ENCODE measurements at places on chromosomes 5 and 9.
A peak's percentile ranks its signal among the peaks of the same experiment; 100 is the strongest.

- no peak for DNase-seq
Observed at GRCh38 chr5:171537923-171538537, 118.6 kb downstream of the FGF18 start.

GRCh38 chr9:36888551-36888950 is 145.5 kb downstream of the PAX5 start:
- DNase-seq = no peak

DNA sequence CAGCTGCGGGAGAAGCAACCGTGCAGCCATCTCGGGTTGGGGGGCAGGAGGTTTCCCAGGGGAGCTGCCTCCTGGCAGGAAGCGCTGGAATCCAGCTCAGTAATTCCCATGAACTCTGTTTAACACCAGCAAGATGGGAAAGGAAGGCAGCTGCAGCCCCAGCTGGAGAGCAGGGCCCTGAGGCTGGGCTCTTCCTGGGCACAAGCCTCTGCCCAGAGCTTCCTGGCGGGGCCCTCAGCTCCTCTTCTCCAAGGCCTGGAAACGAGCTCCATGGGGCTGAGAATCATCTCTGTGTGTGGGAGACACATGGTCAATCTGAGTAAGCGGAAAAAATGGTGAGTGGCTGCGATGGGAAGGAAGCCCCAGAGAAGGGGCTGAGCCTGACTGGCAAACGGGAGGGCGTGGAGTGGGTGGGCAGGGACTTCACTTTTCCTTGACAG is 6.3 kb downstream of the MRPL36 start:
- peak; percentile 53 for DNase-seq

- no peak for DNase-seq
Observed at GRCh38 chr5:147786142-147786541, 3.6 kb upstream of the JAKMIP2 start.

DNA sequence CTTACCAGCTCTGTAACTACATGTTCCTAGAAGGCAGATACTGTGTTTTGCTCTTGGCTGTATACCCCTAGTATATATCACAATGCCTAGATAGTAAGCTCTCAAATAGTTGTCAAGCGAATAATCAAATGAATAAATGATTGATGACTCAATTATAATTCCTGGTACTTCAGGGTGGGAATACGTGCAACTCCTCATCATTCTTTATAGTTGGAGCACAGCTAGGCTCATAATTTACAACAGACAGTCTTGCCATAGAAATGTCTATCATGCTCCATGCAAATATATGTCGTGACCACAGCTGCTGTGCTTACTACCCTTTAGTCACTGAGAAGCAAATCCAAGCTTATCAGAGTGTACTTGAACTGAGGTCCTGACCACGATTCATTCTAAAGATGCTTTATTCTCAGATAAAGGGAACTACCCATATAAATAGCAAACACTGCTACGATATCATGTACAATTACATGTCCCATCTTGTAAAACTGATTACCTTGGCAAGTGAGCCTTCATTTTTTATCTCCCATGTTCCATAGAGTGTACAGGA is 52.1 kb downstream of the STRBP start:
- no peak for DNase-seq

- no peak for DNase-seq
Observed at GRCh38 chr9:116656501-116656971, 30.6 kb upstream of the TRIM32 start.

DNA sequence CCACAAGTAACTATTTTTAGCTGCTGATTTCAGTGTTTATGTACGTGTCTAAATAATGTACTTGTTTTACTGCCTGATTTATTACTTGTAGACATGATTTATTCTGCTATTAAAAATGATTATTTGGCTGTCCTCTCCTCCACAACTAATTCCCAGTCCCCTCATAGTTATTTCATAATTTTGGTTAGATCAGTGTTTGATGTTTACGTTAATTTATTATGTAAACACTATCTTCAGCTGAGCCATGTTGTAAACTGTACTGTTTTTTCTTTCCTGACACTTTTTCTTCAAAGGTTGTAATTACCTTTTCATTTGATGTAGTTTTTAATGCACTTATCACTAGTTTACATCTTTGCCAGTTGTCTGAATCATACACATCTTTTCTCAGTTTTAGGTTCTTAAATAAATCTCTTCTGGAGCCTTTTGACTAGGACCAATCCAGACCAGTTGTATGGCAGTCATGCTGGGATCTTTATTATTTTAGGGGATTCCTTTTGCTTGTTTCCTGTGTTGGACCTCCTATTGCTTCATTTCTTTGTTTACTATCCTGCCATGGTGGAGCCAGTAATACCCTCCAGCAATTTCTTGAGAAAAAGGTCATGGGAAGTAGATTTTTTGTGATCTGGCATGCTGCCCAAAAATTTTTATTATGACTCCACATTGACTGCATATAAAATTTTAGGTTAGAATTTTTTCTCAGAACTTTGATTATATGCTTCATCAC is 16.1 kb downstream of the AP3S1 start:
- no peak for DNase-seq

- no peak for DNase-seq
Observed at GRCh38 chr5:159936686-159937329, 20.5 kb downstream of the ADRA1B start.

DNA sequence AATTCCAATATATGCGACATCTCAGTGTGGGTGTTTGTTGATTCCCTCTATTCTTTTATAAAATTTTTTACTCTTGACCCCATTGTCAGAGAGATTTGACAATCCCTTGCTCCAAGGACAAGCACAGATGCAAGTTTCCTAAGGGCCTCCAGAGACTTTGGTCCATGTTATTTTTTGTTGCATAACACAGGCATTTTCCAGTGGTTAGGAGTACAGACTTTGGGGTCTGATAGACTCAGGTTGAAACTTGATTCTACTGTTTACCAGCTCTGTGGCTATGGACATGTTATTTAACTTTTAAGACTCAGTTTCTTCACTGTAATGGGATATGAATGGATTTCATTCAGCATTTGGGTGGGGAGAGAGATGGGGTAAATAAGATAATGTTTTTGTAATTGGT is 361.3 kb downstream of the ENC1 start:
- no peak for DNase-seq

DNA sequence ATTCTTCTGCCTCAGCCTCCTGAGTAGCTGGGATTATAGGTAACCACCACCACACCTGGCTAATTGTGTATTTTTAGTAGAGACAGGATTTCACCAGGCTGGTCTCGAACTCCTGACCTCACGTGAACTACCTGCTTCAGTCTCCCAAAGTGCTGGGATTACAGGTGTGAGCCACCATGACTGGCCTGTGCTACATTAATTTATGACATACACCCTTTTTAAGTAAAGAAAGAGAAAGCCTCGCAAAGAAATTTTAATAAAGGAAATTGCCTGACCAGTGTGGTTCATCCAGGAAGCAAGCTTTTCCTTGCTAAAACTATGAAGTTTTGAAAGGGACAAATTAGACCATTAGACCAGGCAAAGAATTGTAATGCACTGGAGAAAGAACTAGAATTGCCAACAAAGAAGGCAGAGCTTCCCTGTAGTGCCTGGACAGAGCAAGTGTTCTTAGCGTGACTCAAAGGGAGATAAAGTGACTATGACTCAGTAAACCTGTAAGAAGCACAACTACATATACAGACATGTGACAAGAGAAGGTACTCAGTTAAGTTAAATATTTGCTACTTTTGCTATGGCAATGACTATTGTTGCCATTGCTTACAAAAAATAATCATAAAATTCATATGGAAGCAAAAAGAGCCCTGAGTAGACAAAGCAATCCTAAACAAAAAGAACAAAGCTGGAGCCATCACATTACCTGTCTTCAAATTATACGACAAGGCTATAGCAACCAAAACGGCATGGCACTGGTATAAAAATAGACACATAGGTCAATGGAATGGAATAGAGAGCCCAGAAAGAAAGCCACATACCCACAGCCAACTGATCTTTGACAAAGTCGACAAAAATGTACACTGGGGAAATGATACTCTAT is 54.6 kb downstream of the FYB1 start:
- no peak for DNase-seq

GRCh38 chr5:150734579-150735384 is 24.0 kb downstream of the DCTN4 start:
- DNase-seq = no peak

- no peak for DNase-seq
Observed at GRCh38 chr9:6965566-6965965, 207.8 kb downstream of the KDM4C start.

GRCh38 chr9:21965401-21965951 is 28.7 kb downstream of the CDKN2A start:
- peak; percentile 89 for DNase-seq

DNA sequence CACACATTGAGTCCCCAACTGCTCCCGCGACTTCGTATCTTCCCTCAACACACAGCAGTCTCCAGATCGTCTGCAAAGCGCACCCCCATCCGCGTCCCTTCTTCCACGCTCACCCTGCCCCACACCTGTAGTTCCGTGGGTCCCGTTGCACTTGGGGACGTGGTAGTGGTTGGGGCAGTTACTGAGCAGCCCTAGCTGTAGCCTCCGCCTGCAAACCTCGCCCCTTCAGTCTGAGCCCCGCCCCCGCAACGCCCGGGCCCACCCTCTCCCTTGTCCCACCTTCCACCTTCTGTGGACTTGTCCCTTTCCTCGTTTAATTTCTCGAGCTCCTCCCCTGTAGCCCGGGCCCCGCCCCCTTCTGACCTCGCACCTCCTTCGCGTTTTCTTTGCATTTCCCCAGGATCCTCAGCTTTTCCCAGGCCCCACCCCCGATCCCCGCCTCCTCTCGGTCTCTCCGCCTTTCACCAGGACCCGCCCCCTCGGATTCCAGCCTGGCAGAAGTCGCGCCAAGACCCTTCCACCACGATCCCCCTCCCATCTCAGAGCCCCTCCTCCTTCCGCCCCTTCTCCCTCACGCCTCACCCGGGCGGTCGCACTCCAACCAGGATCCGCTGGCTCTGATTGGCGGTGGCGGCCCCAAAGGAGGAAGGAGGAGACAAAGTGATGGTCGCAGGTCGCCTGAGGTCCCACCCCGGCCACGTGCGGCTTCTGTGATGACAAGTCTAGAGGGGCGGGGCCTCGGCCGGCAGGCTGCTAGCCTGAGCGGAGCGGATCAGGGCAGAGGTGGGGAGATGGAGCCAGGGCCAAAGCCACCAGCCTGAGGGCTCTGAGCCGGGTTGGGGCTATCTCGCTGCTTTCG is at the start of gene ATOSB:
Gene ATOSB, minus strand, starts transcription at position 183 of the 859 bp plus-strand sequence. CDS start 7,588 bp downstream, outside the sequence.
- DNase-seq = peak; percentile 95

GRCh38 chr5:100762108-100762507 is 141.0 kb downstream of the ST8SIA4 start:
- DNase-seq = no peak

DNA sequence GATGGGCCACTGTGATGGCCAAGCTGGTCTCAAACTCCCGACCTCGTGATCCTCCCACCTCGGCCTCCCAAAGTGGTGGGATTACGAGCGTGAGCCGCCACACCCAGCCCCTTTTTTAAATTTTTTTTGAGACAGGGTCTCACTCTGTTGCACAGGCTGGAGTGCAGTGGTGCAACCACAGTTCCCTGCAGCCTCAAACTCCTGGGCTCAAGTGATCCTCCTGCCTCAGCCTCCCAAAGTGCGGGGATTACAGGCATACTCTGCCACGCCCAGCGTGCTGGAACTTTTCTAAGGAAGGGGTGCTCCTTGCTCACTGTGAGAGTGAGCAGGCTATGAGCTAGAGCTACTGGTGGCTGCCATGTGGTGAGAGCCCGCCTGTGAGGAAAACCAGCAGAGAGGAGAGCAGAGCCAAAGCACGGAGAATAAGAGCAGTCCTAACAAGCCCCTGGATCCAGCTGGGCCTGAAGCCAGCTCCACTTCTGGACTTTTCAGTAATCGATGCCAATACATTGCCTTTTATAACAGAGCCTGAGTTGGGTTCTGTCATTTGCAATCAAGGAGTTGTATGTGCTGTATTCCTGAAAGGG is 75.5 kb upstream of the UNC5A start:
- DNase-seq = no peak

GRCh38 chr5:4901924-4902323 is 238.2 kb upstream of the ADAMTS16 start:
- DNase-seq = no peak

- no peak for DNase-seq
Observed at GRCh38 chr5:67235399-67236110, 39.0 kb upstream of the CD180 start.

DNA sequence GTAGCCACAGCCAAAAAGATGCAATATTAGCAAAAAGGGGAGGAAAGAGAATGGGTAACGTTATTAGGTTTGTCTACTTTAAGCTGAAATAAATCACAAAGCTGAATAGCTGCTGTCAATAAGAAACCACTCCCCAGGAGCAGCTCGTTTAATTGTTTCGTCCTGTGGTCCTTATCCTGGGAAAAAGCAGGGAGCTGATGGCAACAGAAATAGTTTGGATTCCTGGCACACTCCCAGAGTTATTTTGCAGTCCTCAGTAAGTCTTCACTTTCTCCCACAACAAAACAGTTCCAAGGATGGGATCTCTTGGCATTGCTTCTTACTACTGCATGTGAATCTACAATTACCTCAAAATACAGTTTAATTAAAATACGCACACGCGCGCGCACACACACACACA is 28.8 kb downstream of the FRMD3 start:
- peak; percentile 38 for DNase-seq

- DNase-seq = peak; percentile 97
Observed at GRCh38 chr5:179275941-179276837, 69.1 kb downstream of the ADAMTS2 start.

GRCh38 chr5:41182666-41183065 is 30.7 kb downstream of the C6 start:
- DNase-seq = no peak

GRCh38 chr5:117488976-117489500 is 914.4 kb upstream of the SEMA6A start:
- DNase-seq = no peak

DNA sequence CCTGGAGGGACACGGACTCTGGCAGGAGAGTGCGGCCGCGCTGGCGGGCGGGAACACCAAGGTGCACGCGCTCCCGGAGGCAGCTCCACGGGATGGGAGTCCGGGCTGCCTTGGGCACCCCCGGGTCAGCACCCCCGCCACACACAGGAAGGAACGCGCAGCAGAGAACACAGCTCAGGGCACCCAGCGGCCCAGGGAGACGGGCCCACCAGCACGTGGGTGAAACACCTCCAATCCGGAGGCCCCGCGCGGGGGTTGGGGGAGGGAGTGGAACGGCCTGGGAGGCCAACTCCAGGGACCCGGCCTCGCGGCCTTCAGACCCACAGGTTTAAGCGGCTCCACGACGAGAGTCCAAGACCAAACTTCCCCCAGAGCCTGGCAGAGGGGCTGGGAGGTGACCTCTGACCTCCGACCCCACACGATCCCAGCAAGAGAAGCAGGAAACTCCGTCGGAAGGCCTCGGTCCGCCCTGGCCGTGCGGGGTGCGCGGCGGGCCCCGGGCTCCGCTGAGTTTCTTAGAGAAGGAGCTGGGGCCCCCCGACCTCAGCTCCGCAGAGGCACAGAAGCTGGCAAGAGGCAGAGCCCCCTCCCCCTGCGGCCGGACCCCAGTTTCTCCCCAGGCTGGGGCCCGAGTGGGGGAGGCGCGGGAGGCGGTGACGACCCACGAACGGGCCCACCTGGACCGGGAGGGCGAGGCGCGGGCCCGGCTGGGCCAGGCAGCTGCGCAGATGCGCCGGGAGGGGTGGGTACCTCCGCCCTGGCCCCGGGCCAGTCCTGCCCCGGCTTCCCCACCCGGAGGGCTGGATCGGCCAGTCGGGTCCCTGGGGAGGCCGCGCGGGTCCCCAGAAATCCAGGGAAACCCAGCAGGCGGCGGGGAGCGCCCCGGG is 851 bp downstream of the NACC2 start:
- peak; percentile 90 for DNase-seq
